ENCODE measurements at places on chromosomes 7 and 10. TPM values are rescaled to one million over a fixed set of nuclear protein-coding genes. Genes with fewer than 3 reads are reported as not detected.

The NKX2-3 gene
- not detected for polyA plus RNA-seq

The ADIRF gene
- not detected for polyA plus RNA-seq

DNA sequence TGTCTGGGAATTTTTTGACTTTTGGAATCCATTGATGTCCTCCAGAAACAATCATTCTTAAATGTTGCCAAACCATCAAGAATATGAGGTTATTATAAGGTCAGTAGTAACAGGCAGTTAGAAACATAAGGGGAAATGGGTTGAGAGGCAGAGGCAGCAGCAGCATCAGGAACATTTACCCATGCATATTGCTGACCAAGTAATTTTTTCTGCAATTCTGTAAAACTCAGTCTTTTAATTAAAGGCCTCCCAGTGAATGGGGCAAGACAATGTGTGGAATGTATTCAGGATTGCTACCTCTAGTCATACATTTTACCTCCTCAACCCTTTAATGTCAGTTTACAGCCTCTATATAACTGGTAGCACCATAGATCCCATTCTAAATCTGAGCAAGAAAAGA lies 66.5 kb upstream of the SKAP2 start:
- DNase-seq, result no peak

DNA sequence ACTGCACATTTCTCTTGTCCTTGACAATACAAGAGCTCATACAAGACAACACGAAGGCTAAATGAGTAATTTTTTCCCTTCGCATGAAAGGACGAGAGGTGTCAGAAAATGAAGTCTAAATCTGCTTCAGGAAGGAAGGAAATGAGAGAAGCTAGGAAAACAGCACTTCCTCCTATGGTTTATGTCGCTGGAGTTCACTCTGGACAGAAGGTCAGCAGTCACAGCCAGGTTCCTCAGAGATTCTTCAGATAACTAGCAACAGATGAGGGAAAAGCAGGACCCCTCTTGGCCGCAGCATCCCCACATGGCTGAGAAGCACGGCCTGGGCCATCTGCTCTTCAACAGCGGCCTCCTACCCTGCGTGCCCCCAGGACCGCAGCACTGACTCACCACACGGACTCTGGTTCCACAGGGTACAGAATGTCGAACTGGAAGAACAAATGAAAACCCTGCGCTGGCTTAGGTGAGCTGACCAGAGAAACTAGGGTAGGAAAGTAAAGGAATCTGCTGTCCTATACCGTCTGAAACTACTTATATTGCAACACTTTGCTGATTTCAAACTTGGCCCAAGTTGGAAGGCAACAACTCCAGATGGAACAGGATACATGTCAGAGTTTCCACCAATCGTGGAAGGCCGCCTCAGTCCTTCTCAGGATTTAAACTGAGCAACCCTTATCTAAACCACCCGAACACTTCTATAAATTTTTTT lies 26.3 kb downstream of the DNMBP start:
- DNase-seq, result peak; percentile 73

DNA sequence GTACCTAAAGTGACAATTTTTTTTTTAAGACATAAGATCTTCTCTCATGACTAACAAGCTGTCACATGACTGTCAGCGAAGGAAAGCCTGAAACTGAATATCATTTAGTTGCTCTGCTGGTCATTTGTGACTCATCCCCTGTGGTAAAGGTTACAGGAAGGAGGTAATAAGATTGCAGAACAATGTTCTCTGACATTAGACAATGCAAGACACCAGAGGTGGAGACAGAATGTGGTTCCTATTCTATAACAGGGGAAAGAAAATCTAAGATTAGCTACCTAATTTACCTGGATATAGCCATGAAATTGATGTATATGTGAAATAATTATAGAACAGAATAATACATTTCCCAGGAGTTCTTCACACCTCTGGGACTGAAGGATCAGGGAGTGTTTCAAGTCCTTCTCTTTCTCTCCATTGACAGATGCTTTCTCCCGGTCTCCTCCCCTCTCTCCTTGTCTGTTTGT lies 47.7 kb downstream of the LRGUK start:
- DNase-seq, result no peak

- DNase-seq, result no peak
These were observed 52.9 kb upstream of the IGFBP3 start for GRCh38 chr7:45973725-45974532.

GRCh38 chr7:82166260-82167015 lies 277.1 kb downstream of the CACNA2D1 start:
- no peak for DNase-seq

- DNase-seq, result no peak
These were observed 73.9 kb downstream of the KAT6B start for GRCh38 chr10:74900297-74900696.

- peak; percentile 64 for DNase-seq
These were observed 8.7 kb upstream of the TTYH3 start for GRCh38 chr7:2622869-2623697.

- DNase-seq, result no peak
These were observed 638.1 kb upstream of the CNTNAP2 start for GRCh38 chr7:145478541-145478940.

- no peak for DNase-seq
These were observed 36.7 kb downstream of the ATE1 start for GRCh38 chr10:121891103-121891502.

DNA sequence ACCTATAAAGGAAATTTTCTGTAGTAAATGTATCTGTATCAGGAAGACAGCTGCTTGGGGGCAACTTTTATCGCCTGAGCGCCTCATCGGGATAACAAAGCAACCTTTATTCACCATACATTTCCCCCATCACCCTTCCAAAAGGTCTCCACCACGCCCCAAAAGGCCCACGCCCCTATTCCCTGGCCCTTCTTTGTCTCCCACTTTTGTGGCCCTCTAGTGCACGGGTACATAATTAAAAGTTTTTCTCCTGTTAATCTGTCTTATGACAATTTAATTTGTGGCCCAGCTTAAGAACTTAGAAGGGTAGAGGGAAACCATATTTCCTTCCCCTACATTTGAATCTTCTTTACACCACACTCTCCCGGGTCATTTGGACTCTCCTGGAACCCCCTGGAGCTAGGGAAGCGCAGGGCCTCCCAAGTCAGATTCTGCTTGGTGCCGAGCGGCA lies 625 bp downstream of the RP9 start:
- peak; percentile 42 for DNase-seq

DNA sequence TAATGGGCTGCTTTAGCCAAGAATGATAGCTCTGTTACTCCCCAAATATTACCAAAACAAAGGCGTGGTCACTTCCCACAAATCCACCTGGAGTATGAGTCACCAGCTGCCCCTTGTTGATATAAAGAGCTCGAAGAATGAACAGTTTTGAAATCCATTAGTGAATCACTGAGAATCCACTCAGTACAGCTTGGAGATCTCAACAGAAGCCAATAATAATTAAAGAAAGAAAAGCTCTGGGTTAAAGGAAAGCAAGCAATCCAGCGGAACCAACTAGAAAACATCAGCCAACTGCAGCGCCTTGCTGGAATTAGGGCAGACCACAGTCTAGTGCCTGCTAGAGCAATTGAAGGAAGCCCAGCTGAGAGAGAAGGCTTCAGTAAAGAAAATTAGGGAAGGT lies 576.0 kb upstream of the C7orf33 start:
- DNase-seq, result no peak

DNA sequence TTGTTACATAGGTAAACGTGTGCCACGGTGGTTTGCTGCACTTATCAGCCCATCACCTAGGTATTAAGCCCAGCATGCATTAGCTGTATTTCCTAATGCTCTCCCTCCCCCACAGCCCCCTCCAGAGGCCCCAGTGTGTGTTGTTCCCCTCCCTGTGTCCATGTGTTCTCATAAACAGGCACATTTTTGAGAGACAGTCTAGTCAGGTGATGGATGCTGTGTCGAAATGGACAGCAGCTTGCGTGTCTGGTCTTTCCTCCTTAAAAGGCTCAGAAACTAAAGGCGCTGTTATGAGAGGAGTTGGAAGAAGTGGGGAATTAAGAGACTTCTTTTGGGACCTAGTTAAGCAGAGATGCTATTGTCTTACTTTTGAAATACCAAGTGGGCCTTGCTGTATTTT lies 296.0 kb downstream of the BBS9 start:
- no peak for DNase-seq

DNA sequence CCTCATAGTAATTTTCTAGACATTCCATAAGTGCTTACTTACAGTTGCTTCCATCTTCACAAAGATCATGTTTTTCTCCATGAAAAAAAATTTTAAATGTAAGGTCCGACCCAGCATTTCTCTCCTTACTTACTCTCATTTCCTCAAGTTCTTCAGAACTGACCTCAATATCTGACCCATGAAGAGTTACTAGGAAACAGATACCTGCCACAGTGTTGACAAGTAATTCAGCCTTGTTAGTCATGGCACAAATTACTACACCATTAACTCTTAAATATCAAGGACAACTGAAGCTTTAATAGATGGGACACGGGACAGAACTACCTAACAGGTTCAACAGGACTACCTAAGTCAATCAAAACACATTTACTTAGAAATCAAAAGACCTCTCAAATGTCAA lies 316.2 kb downstream of the POM121L12 start:
- no peak for DNase-seq

GRCh38 chr10:99731306-99732032 lies 458 bp downstream of the COX15 start:
- DNase-seq, result no peak

DNA sequence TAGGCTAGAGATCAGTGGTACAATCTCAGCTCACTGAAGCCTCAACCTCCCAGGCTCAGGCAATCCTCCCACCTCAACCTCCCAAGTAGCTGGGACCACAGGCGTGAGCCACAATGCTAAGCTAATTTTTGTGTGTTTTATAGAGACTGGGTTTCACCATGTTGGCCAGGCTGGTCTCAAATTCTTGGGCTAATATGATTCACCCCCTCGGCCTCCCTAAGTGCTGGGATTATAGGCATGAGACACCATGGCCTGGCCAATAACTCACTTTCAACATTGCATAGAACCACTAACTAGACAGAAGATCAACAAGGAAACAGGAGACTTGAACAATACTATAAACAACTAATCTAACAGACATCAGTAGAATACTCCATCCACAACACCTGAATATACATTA lies 191.7 kb downstream of the LRRN3 start:
- no peak for DNase-seq

DNA sequence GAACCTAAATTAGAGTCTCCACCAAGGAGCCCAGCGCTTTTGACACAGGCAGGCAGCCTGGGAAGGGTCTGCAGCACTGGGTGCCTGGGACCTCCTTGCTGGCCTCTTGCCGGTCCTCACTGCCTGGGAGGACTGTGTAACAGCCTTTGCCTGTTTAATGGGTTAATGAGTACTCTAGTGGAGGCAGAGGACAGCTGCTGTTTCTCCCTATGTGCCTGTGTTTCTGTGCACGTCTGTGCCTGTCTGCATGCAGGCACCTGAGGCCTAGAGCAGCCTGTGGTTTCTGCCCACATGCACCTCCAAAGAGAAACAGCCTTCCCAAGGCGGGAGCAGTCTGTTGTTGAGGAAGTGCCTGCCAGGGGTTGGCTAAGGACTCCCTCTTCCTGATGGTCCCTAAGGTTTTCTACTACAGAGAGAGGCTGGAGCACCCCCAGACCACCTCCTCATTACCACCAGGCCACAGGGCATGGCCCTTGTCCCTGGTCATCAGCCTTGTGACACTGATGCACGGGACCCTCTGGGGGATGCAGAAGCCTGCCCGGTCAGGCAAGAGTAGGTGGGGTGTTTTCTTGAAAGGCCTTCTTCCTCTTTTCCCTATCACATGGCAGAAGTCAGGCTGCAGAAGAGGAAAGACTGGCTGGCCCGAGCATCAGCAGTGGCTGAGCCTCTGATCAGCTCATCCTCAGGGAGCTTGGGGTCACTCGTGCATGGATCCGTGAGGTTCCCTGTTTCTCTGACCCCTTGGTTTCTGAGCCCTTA lies 14.2 kb downstream of the SLC29A3 start:
- no peak for DNase-seq

DNA sequence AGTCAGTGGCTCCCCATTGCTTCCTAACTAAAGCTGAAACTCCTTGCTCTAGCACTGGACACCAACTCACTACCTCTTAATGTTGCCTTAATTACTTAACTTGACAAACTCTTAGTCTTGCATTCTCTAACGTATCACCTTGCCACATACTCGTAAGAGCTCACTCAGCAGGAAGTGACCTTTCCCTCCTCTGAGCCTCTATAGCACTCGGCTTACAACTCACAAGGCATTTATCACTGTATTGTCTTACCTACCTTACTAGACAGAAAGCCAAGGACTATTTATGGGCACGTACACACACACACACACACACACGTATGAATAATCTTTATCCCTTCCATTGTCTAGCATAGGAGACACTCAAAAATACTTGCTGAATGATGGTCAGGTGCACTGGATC lies 21.2 kb downstream of the CEP41 start:
- no peak for DNase-seq

DNA sequence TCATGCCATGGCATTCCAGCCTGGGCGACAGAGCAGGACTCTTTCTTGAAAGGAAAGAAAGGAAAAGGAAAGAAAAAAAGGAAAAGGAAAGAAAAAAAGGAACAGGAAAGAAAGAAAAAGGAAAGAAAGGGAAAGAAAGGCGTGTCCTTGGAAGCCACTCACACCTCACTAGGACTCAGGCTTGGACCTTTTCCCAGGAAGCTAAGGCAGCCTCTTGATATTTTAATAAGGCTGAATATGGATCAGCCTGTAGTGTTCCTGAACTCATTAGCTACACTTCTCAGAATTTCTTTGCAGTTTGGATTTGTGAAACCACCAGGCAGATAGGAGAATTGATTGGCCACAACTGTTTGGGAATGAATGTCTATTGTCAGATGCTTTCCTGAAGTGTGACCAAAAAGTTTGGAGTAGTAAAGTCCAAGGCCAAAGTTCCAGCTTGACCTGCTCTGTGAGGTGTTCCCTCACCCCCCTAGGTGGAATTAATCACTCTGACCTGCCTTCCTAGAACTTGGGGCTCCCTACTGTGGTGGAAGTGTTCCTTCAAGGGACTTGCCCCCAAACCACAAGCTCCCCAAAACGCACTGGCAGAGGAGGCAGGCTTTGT lies 7.1 kb upstream of the MALSU1 start:
- DNase-seq, result no peak
